ENCODE measurements at places on chromosomes 4 and X.

DNA sequence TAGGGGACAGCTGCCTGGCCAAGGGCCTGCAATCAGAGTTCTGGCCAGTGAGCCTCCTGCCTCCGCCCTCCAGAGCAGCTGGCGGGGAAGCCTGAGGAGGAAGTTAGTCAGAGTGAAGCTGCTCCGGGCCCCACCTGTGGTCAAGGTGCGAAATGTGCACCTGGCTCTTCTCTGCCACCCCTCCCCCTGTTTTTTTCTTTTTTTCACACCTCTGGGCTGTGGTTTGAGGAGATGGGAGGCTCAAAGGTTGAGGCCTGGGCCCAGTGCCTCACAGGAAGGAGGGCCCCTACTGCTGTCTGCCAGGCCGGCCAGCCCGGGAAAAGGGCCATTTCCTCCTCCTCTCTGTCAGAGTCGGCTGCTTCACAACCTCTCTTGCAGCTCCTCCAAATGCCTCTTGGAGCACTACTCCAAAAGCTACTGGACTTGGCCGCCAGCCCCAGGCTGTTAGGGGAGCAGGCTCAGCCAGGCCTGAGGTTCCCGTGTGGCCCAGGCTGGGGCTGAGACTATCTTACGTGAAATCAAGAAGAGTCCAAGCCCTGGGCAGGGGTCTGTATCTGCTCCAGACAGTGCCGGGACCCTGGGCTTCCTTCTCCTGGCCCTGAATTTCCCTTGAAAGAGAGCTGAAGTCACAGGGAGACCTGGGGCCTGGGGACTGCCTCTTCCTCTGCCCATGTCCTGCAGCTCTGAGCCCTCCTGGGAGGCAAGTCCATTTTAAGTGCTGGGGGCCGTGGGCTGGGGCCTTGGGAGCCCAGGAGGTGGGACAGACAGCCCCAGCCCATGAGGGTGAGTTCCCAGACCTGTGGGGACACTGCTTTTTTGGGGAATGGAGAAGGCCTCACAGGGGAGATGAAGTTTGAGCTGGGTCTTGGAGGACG, 4.5 kb upstream of the CXCR3 start:
- DNase-seq: peak; percentile 75

DNA sequence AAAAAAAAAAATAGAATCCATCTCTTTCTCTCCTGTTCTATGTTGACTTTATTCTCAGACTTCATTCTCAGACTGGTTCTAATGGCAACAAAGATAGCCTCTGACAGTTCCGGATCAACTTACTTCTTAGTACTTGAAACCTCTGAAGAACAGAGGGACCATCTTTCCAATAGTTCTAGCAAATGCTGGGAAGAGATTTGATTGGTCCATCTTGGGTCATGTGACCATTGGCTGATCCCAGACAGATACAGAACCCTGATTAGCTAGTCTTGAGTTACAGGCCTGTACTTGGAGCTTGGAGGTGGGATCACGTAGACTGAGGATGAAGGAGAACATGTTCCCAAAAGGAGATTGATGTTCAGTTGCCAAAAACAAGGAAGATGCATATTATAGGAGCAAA, 66.9 kb upstream of the STIM2 start:
- DNase-seq: no peak

GRCh38 chr4:8171984-8172924, 13.6 kb upstream of the ABLIM2 start:
- peak; percentile 62 for DNase-seq

GRCh38 chr4:133270021-133270570, 121.0 kb downstream of the PCDH10 start:
- DNase-seq: no peak

DNA sequence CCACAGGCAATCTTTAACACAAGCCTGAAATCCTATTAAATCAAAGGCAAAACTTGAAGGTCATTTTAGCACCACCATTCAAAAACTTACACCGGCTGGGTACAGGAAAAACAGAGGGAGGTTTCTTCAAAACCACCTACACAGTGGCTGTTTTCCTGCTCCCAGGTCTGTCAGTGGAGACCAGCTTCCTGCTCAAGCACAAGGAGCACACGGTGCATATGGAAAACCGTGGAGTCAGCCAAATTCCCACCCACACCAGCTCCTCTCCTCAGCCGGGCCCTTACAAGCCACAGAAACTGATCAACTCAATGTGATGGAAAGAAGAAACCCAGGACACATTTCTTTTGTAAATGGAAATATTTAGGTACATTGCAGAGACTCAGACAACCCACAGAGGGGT, 14.3 kb upstream of the FAM241A start:
- DNase-seq: no peak

GRCh38 chr4:473570-474457, 25.1 kb downstream of the ZNF721 start:
- DNase-seq: peak; percentile 94

- DNase-seq: no peak
Measured at GRCh38 chr4:148373093-148373492, 69.1 kb downstream of the NR3C2 start.

DNA sequence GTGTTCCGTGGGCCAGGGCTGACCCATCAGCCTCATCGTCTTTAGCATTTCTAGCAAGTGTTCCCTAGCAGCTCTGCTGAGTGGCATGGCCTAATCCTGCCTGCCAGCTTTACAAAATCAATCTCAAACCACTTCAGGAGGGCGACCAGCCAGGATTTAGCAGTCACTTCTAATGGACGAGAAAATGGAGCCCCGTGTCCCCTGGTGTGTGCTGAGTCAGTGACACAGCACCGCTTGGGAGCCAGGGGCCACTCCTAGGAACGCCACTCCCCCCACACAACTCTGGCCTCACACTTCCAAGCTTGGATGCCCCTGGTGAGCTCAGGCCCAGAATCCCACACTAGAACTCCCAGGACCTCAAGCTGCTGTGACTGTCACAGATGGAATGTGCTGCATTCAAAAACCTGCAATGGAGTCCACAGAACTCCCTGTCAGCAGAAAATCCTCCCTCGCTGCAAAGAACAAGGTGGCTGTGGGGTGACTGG, 311.2 kb upstream of the GATB start:
- DNase-seq: no peak

GRCh38 chr4:151725087-151725486, 35.7 kb downstream of the GATB start:
- no peak for DNase-seq

DNA sequence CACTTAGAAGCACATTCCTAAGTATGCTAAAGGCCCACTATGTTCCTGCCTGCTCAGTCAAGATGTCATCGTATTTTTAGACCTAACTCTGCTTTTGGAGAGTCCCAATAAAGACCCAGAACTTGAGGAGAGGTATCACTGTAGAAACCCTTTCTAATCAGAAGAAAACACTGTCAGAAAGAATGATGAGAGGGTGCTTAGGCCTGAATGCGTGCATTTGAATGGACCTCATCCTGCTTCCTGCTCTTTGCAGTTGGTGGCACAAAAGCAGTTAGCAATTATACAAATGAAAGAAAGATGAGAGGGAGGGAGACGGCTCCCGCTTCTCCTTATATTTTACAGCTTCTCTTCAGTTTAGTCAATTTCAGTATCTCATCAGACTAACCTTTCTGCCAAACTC, 987.2 kb downstream of the CCSER1 start:
- DNase-seq: no peak

Data from activated T-cell treated with anti-CD3 and anti-CD28 coated beads, Interleukin-2, amount 50 U/mL, for 48 hours (primary cell).